ENCODE measurements at places on chromosomes 12 and 14.
A peak's percentile ranks its signal among the peaks of the same experiment; 100 is the strongest.

- DNase-seq: no peak
Observed at GRCh38 chr14:23020143-23021128, 10.5 kb upstream of the C14orf93 start.

GRCh38 chr12:87388376-87388775 is 640.8 kb downstream of the C12orf50 start:
- DNase-seq: no peak

GRCh38 chr14:101444116-101444515 is 117.2 kb upstream of the DIO3 start:
- DNase-seq: peak; percentile 80

DNA sequence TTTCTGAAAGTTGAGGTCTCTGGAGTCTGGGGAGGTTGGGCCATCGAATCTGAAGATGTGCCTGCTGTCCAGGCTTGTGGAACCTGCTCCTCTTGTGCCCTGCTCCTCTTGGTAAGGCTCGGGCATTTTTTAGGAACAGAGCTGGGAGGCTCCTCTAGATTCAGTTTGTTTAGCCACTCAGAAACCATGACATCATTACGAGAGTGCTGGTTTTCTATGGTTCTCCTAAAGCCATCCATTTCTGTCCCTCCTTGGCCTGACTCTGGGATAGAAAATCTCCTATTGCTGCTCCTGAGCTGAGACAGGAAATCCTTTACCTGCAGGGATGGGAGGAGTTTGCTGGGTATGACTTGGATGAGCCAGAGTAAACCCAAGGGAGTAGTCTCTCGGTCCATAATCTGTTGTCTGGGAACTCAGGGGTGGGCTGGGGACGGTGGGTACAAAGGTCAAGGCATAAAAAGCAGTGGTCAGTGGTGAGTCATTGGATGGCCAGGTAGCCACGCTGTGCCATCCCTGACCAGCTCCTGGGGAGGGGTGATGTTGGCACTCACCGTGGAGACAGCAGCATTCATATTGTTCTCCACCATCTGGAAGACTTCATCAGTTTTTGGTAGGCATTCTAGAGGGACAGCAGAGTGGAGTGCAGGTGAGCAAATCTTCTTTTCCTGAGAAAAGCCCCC is 2.4 kb upstream of the ADCY4 start:
- no peak for DNase-seq
